ENCODE measurements at places on chromosomes 13 and 19. TPM values are rescaled to one million over a fixed set of nuclear protein-coding genes. Genes with fewer than 3 reads are reported as not detected.

DNA sequence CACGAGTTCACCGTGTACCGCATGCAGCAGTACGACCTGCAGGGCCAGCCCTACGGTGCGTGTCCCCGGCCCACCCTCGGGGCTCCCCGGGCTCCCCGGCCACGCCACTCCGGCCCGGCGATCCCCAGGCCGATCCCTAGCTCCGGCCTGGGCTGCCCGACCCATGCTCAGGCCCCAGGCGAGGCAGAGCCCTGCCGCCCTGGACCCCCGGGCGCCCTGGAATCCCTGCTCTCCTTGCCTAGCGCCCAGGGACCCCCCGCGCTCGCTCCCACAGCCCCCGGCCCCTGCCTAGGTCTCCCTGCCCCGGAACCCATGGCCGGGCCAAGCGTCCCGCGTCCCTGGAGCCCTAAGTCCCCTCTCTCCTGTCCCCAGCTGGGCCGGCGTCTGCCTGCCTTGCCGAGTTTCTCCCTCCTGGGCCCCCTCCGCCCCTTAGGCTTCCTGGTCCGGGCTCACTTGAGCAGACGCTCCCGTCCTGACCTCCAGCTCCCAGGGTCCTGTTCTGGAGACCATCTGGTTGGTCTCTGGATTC is 494 bp downstream of the NCLN start:
- peak overlapping the region; percentile 87 for H3K27ac ChIP-seq
- H3K4me1 ChIP-seq = peaks cover 31% of the 10 kb centered on the region
- no peaks in the 10 kb centered on the region for H3K27me3 ChIP-seq
- DNase-seq = no peak
- peak overlapping the region; percentile 95 for H3K4me3 ChIP-seq
- H3K36me3 ChIP-seq = no peaks in the 10 kb centered on the region

FPR3 gene
- 1.4 TPM for total RNA-seq

- H3K27ac ChIP-seq = no peak overlapping the region
- H3K4me3 ChIP-seq = no peak overlapping the region
- no peaks in the 10 kb centered on the region for H3K36me3 ChIP-seq
- DNase-seq = no peak
- no peaks in the 10 kb centered on the region for H3K27me3 ChIP-seq
Measured at GRCh38 chr13:79846386-79846785, 365.4 kb downstream of the NDFIP2 start.

ZNF649 gene
- total RNA-seq = 7.4 TPM

SSC5D gene
- 3.3 TPM for total RNA-seq

SELENOV gene
- total RNA-seq = not detected

DNA sequence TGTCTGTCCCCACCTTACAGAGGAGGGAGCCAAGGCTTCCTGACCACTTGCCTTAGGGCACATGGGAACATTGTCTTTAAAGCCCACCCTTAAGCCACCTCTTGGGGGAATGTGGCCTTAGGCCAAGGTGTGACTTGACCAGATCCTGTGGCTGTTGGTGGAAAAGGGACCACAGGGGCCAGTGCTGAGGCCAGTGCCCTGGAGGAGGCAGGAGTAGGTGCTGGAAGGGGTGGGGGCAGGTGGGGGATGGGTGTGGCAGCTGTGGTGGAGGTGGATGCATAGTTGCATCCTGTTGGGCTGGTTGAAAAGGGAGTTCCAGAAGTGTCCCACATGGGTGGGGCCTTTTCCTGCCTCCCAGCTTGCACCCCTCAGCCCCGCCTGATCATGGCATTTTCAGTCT is 44.8 kb downstream of the DNM2 start:
- H3K27me3 ChIP-seq = no peaks in the 10 kb centered on the region
- H3K4me1 ChIP-seq = no peaks in the 10 kb centered on the region
- no peak for DNase-seq

DNA sequence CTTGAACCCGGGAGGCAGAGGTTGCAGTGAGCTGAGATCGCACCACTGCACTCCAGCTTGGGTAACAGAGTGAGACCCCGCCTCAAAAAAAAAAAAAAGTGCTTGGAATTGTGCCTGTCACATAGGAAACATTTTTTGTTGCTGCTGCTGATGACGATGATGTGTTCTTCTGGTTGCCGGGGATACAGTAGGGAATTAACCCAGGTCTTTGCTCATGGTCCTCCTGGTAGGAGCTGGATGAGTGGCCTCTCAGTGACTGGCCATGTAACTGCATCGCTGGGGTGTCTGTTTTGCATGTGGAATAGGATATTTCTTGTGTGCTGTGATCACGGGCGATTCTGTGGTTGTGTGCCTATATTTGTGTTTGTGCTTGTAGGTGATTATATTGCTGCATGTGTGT is 4.7 kb upstream of the CNFN start:
- no peak overlapping the region for H3K4me3 ChIP-seq
- DNase-seq = no peak
- no peaks in the 10 kb centered on the region for H3K27me3 ChIP-seq
- no peaks in the 10 kb centered on the region for H3K36me3 ChIP-seq
- H3K4me1 ChIP-seq = peaks cover 14% of the 10 kb centered on the region

DNA sequence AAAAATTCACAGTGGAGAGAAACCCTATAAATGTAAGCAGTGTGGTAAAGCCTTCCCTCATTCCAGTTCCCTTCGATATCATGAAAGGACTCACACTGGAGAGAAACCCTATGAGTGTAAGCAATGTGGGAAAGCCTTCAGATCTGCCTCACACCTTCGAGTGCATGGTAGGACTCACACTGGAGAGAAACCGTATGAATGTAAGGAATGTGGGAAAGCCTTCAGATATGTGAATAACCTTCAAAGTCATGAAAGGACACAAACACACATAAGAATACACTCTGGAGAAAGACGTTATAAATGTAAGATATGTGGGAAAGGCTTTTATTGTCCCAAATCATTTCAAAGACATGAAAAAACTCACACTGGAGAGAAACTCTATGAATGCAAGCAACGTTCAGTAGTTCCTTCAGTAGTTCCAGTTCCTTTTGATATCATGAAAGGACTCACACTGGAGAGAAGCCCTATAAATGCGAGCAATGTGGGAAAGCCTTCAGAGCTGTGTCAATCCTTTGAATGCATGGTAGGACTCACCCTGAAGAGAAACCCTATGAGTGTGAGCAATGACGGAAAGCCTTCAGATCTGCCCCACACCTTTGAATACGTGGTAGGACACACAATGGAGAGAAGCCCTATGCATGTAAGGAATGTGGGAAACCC is 16.1 kb upstream of the ZNF439 start:
- H3K36me3 ChIP-seq = peaks cover 40% of the 10 kb centered on the region
- H3K4me1 ChIP-seq = no peaks in the 10 kb centered on the region
- no peaks in the 10 kb centered on the region for H3K27me3 ChIP-seq

GRCh38 chr19:1425102-1425837 is 12.9 kb upstream of the RPS15 start:
- DNase-seq = no peak
- peaks cover 83% of the 10 kb centered on the region for H3K36me3 ChIP-seq
- peaks cover 13% of the 10 kb centered on the region for H3K4me1 ChIP-seq

FCGBP gene
- total RNA-seq = 3.6 TPM

DNA sequence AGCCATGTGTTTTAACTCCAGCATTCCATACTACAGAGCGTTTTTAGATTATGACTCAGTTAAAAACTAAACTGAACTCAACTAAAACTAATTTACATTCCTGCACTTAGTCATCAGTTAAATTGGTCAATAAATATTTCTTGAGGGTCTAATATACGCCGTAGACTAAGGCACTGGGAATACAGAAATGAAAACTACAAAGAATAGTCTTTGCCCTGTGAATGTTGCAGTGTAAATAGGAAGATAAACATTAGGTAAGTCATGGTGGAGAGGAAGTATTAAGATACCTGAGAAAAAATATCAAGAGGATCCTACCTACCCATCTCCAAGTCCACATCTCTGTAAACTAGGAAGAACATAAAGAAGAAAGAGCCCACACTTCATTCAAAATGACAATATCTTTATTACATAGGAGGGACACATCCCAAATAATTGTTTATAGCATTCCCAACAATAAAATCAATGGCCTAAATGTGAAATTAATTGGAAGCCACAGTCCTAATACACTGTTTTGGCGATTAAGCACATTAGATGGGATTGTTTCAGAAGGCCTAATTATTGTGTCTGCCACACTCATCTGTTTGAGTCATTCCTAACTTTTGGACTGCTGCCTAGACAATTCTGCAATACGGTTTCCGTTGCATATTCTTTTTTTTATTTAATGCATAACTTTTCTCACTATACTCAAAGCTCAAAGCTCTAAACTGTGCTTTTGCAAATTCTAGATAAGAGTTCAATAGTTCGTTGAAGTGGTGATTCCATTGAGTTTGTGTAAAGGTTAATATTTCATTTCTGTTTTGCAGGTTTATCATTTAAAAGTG is 52.9 kb downstream of the MBNL2 start:
- peaks cover 85% of the 10 kb centered on the region for H3K4me1 ChIP-seq
- H3K27ac ChIP-seq = peak overlapping the region; percentile 46
- no peak overlapping the region for H3K4me3 ChIP-seq
- H3K36me3 ChIP-seq = peaks cover 7% of the 10 kb centered on the region
- H3K27me3 ChIP-seq = no peaks in the 10 kb centered on the region

DNA sequence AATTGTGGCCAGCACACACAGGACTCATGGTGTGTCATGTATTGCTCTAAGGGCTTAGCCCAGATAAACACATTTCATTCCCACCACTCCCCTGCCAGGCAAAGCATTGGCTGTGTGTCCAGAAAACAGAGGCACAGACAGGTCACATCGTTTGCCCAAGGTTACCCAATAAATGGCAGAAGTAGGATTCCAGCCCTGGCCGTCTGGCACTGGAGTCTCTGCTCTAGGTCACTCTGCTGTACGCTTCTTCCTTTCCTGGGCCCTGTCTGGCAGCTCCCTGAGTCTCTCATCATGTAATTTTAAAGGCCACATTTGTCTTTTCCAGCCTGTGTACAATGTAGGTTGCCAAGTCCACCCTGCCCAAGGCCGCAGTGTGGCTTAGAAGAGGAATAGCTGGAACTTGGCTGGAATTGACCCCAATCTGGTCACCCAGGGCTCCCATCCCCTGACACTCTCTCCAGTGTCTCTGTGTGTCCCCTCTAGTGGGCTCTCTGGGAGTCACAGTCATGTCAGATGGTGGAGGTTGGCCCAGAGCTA is 264.5 kb upstream of the TSHZ3 start:
- no peak overlapping the region for H3K27ac ChIP-seq
- H3K36me3 ChIP-seq = no peaks in the 10 kb centered on the region
- no peak overlapping the region for H3K4me3 ChIP-seq
- no peaks in the 10 kb centered on the region for H3K27me3 ChIP-seq
- no peaks in the 10 kb centered on the region for H3K4me1 ChIP-seq
- no peak for DNase-seq

GRCh38 chr19:17706750-17707181 is 12.5 kb upstream of the MAP1S start:
- no peaks in the 10 kb centered on the region for H3K27me3 ChIP-seq
- DNase-seq = no peak
- no peaks in the 10 kb centered on the region for H3K4me1 ChIP-seq
- H3K27ac ChIP-seq = no peak overlapping the region

- no peak overlapping the region for H3K4me3 ChIP-seq
- H3K27me3 ChIP-seq = no peaks in the 10 kb centered on the region
- DNase-seq = no peak
- H3K4me1 ChIP-seq = no peaks in the 10 kb centered on the region
Measured at GRCh38 chr19:9474975-9475374, 23.4 kb downstream of the ZNF560 start.

GRCh38 chr13:101611491-101612475 is 159.3 kb downstream of the ITGBL1 start:
- no peaks in the 10 kb centered on the region for H3K36me3 ChIP-seq
- no peaks in the 10 kb centered on the region for H3K27me3 ChIP-seq
- no peak overlapping the region for H3K4me3 ChIP-seq
- H3K27ac ChIP-seq = no peak overlapping the region
- H3K4me1 ChIP-seq = no peaks in the 10 kb centered on the region

ZNF416 gene
- 3.2 TPM for total RNA-seq

GRCh38 chr19:56383826-56384605 is 9.3 kb downstream of the ZNF582 start:
- no peak overlapping the region for H3K4me3 ChIP-seq
- DNase-seq = no peak
- H3K27me3 ChIP-seq = no peaks in the 10 kb centered on the region

PABPC3 gene
- total RNA-seq = not detected

Measured in right atrium auricular region (tissue), 2 donors.